ENCODE measurements at places on chromosomes 2 and 18.

- no peak for DNase-seq
Measured at GRCh38 chr18:58649966-58650816, 21.1 kb upstream of the MALT1 start.

DNA sequence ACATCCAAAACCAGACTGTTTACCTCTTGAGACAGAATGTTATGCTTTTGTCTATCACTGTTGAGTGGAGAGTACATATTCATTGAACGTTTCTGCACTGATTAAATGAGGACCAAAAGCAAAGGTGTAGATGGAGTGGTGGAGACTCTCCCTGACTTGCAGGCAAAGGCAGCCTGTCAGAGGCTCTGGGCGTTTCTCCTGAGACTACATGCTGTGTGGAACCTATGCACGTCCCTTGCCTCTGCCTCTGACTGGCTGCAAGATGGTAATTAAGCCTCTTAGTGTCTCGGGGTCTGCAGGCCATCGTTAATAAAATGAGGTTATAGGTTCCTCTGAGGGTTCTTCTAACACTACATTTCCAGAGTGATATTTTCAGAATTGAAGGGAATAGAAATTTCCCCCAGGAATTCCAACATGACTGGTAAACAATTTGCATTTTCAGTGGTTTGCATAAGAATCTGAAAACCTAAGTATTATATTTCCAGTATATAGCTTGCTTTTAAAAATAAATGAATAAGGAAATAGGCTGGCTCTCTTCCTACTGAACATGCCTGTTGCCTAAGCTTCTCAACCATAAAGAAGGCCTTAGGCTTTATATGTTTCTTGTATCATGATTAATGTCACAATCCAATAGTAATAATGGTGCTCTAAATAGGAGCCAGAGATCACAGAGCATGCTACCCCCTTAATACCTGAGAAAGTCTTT lies 107.4 kb downstream of the FTCDNL1 start:
- DNase-seq = no peak

DNA sequence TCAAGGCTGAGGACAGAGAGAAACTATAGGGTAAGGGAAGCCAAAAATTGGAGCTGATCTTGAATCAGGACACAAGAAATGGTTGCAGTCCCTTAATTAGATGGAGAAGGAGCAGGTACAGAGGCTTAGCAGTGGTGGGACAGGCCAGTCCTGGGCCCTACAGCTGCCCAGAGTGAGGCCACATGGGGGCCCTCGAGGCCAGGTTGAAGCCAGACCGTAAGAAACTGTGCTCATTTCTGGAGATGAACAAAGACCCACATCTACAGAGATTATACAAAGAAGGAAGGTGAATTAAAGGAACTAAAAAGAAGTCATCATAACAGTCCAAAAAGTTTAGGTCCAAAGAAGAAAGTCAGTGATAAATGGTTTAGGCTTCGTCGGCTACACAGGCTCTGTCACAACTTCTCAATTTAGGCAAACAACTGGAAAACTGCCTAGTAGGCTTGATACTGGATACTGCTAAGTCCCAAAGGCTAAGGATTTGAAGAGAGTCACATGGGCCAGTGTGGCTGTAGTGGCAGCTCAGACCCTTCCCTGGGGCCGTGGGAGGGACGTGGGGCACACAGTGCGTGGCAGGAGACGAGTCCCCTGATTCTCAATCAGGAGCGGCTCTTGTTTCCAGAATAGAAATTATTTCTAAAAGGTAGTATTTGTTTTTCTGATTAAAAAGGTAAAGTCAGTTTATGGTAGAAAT lies 50.4 kb upstream of the CNGA3 start:
- DNase-seq = no peak

- DNase-seq = no peak
Measured at GRCh38 chr2:72973137-72973535, 55.8 kb downstream of the EMX1 start.

DNA sequence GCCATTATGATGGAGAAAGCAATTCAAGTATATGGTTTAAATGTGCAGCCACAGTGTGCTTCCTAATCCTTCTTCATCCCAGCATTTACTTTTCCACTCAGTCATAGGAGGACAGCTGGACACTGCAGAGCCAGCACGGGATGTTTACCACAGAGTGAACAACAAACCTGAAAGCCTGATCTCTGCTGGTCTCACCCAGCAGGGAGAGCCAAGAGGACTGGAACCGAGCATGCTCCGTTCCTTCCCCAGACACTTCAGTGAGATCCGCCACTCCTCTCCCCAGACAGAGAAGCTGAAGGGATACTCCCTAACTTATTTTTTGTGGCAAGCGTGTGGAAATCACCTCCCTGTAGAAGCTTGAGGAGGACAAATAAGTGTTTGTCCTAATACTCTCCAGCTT lies 23.2 kb upstream of the GORASP2 start:
- DNase-seq = no peak

Measured in right atrium auricular region (tissue), 2 donors.